ENCODE measurements at places on chromosomes 11 and 22. TPM values are rescaled to one million over a fixed set of nuclear protein-coding genes. Genes with fewer than 3 reads are reported as not detected.

- DNase-seq: no peak
Measured at GRCh38 chr11:88250566-88251242, 75.5 kb upstream of the RAB38 start.

DNA sequence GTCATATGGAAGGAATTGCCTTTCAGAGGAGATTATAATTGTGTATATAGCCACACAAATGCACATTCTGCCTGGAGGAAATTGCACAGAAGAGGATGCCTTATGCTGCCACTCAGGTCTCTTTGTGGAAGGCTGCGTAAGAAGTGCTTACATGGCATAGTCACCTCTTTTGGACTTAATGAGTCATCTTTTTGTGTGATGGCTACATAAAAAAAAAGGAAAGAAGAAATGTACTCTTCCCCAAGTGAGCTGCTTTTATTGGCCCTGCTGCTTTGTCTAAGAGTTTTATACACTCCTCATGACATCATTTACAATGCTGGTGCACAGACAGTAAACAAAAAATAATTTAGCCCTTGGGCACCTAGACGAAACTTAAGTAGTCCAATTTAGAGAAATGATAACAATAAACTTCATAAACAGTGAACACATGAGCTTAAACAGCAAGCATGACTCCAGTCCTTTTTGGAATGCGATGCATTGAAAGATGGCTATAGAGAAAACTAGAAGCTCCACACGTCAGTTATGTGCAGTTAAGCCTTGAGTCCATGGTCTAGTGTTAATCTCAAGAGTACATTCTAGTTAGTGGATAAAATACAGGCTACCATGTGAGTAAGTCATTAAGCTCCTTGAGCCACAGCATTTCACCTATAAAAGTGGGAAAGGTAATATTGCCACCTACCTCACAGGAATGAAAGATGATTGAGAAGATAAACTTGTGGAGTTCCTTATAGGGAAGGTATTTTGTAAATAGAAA is 12.0 kb downstream of the CSTPP1 start:
- DNase-seq: no peak

GRCh38 chr11:46951864-46952263 is 15.3 kb downstream of the CSTPP1 start:
- no peak for DNase-seq

GRCh38 chr11:86671531-86672006 is 847 bp downstream of the ME3 start:
- peak; percentile 75 for DNase-seq

- no peak for DNase-seq
Measured at GRCh38 chr11:125289419-125290098, 125.0 kb downstream of the PKNOX2 start.

DNA sequence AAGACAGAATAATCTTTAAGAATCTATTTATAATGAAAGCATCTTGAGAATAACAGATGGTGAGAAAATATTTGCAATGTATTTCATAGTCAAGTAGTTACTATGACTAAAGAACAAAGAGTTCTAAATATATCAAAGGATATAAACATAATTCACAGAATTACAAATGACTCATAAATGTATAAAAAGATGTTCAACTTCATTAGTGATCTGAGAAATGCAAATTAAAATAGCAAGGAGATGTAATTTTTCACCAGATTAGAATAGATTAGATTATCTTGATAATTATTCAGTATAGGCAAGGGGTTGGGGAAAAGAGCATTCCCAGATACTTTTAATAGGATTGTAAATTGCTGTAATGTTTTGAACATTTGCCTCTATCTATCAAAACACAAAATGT is 30.1 kb upstream of the PAMR1 start:
- no peak for DNase-seq

GRCh38 chr11:84130646-84131427 is 844.7 kb upstream of the CCDC90B start:
- DNase-seq: no peak

DNA sequence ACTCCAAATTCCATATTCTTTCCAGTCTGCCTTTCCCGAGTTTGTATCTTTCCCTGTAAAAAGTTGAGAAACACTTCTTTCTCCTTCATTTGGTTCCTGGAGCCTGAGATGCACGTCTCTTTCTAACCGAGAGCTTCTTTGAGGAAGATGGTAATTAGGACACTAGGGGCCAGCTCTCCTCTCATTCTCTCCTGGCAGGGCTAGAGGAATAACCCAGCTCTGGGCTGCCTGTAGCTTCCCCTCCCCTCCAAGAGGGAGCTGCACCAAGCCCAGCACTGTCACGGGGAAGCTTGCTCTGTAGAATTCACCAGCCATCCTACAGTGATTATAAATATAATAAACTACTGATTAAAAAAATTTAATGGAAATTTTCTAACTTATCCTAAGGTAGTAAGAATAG is 26.9 kb downstream of the UBASH3B start:
- DNase-seq: no peak

DNA sequence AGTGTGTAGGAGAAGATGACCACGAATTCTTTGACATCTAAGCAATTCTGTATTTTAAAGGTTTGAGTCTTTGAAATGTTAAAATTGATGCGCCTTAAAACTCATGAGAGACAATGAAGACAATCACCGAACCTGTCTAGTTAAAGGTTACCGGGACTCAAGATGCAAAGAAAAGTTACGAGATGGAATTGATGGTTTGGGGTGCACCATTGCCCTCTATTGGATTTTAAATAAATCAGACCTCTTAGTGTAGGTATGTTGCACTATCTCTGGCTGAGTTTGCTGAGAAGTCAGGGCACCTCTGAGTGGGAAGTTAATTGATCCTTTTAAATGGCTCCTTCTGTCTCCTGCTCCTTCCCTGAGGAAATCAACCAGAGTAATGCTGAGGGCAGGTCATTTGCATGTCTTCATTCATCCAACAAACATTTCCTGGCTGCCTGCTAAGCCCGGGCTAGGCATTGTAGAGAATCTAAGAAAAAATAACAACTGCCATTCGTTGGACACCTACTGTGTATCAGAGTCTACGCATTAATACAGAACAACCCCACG is 19.4 kb upstream of the TMA7B start:
- no peak for DNase-seq

GRCh38 chr11:70415191-70415590 is 16.9 kb downstream of the CTTN start:
- no peak for DNase-seq

- no peak for DNase-seq
Measured at GRCh38 chr11:108562746-108563581, 30.6 kb downstream of the EXPH5 start.

DNA sequence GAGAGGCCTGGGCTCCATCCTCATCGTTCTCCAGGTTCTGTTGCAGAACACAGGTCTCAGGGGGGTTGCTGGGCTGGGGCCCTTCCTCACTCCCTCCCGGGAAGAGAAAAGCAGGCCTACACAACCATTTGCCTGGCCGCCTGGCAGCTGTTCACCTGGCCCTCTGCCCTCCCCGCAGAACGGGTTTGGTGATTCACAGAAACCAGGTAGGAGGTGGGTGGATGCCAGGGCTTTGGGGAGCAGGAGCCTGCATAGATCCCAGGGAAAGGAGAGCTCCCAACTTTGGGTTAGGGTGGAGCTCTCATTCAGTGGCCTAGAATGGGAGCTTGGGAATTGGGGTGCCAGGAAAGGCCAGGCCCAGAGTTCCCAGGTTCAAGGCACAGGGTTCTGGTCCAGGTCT is 995 bp downstream of the TMEM134 start:
- DNase-seq: no peak

GRCh38 chr11:1845561-1846452 is 7.0 kb downstream of the TNNI2 start:
- no peak for DNase-seq

DNA sequence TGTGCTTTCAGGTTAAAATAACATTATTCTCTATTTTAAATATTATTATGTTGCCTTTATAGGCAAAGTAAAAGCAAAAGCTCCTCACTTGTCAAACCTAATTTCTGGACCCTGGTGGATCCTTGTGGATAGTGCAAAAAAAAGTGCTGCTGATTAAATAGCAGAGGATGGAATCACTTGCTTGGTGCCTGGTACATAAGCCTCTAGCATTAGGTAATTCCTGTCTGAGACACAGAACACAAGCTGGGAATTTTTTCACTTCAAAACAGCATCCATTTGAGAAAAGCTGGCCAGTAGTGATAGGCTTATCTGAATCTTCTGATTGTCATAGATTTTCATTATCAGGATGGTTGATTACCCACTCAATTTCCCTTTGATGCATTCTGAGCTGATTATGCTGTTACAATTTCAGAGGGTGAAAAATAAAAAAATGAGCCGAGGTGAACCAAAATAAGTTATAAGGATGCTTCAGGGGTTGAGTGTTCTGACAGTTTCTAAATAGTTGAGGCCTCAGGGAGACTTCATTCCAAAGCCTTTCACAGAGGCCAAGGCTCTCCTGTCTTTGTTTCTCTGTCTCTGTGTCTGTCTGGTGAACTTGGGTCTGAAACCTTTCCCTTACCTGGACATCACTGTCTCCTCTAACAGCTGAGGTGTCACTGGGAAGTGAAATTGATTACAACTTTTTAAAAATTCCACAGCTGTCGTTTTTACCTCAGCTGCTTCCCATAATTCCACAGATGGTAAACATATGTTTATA is 242.9 kb downstream of the NELL1 start:
- no peak for DNase-seq

DNA sequence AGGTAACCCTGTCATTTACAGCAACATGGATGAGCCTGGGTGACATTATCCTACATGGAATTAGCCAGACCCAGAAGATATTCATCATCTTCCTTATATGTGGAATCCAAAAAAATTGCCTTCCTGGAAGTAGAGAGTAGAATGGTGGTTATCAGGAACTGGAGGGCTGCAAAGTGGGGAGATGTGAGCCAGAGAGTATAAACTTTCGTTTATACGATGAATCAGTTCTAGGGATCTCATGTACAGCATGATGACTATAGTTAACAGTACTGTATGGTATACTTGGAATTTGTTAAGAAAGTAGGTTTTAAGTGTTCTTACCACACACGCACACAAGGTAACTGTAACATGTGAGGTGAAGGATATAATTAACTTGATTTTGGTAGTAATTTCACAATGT is 79.1 kb downstream of the TBC1D22A start:
- no peak for DNase-seq

DNA sequence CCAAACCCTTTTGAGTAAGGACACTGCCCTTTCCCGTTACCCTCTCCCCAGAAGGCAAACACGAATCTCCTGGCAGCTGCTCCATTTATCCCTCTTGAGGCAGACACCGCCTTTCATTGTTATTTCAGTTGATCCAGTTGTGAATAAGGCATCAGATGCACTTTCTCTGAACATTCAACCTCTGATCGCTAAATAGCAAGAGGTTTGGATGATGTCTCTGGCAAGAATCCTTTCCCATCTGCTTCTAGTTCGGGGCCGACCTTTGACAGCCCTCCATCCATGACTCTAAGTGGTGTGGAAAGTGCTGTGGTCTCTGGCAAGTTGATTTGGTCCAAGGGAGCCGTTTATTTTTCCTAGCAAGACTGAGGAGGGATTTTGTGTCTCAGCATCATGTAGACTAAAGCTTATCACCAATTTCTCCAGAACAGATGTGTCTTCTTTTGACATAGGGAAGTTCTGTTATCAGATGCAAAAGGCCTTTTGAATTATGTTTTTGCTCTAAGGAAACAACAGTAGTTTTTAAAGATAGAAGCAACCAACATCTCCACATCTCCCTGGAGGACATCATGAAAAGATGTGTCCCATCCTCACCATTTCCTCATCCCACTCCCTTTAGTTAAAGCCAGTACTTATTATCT is 123.6 kb downstream of the CCDC34 start:
- DNase-seq: no peak

DNA sequence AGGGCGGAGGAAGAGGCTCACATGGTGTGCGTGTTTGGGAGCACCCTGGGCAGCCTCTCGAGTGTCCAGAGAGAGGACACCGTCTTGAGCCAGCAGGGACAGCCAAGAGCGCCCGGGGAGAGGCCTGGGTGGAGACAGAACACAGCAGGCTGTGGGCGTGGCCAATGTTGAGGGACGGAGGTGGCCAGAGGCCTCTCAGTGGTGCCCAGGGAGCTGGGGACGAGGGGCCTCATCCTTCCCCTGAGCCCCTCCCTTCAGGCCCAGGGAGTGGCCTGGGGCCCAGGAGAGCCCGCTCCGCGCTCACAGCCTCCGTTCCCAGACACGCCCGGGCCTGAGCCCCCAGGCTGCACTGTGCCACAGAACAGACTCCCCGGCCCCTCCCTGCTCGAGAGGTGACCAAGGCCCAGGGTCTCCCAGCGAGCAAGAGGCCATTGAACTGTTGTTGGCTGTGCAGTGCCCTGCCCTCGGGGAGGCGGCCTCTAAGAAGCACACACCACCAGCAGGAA is 48.4 kb downstream of the CDKN1C start:
- DNase-seq: peak; percentile 85

- DNase-seq: no peak
Measured at GRCh38 chr11:131063638-131064037, 147.4 kb upstream of the SNX19 start.

DNA sequence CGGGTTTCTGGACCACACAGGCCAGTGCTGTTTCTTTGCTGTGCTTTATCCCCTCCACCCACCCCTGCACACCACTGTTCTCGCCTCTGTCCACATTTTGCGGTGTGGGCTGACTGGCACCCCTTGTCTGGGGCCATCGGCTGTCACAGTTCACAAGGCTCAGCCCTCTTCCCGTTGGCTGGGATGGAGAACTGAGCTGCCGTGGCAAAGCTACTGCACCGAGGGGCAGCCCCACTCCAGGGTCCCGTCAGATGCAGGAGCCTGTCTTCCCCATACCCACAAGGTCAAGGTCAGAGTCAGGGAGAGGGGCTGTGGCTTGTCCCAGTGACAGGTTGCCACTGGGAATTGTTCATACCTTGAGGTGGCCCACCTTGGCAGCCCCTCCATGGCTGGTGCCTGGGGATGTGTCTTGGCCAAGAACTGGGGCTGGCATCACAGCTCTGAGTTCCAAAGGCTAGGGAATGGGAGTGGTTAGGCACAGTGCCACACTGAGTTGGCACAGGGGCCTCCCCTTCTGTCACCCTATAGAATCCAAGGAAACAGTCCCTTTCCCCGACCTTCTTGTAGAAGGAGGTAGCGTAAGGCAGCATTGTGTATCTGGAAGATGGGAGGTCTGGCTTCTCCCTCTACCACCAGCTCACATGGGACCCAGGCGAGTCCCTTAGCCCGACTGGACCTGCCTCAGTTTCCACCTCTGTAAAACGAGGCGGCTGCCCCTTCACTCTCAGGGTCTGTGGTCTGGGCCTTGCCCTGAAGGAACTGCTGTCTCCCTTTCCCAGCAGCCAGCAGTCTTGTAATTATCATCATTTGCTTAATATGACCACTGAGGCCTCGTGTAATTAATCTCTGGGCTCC is 3.4 kb downstream of the GRK2 start:
- DNase-seq: no peak

GRCh38 chr22:31137721-31138120 is 2.6 kb downstream of the PLA2G3 start:
- no peak for DNase-seq

GRCh38 chr11:132913295-132913694 is 619.0 kb downstream of the OPCML start:
- no peak for DNase-seq

Gene RFPL3
- total RNA-seq: not detected

Gene PRR33
- total RNA-seq: not detected

Gene TYR
- not detected for total RNA-seq

Gene SMTN
- total RNA-seq: 35.8 TPM

Gene SYT13
- 2.8 TPM for total RNA-seq

Gene MS4A14
- total RNA-seq: not detected

Gene LRP4
- total RNA-seq: 13.5 TPM

Gene SLC22A6
- total RNA-seq: not detected

Gene C11orf91
- total RNA-seq: 1.4 TPM

Gene CBLIF
- not detected for total RNA-seq

Gene OR2D2
- 1.1 TPM for total RNA-seq

Gene IL10RA
- 0.51 TPM for total RNA-seq

Gene FIBIN
- not detected for total RNA-seq

Gene ADAMTS15
- 0.34 TPM for total RNA-seq

Measured in endodermal cell (in vitro differentiated cells).